Activated CD4-positive, alpha-beta T cell treated with anti-CD3 and anti-CD28 coated beads, Interleukin-2, amount 10 ng/mL, durations not matched to agents 7 days and 5 days (primary cell): ENCODE measurements at places on chromosomes 5 and 9. TPM values are rescaled to one million over a fixed set of nuclear protein-coding genes. Genes with fewer than 3 reads are reported as not detected.

DNA sequence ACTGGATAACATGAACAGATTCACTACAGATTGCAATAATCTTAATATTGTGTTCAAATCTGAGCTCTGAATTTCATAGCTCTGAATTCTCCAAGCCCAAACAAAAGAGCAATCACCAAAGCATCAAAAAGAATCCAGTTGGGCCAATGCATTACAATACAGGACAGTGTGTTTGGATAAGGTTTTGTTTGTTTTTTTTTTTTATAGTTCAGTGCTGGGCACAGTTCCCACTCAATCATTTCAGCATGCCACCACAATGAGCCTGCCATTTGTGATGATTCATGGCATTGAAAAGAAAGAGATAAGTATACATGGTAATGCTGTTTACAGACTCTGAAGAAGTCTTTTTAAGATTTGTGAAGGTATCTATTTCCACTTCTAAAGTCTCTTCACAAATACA, 1.7 kb upstream of the HTR1A start:
- DNase-seq, result no peak

GRCh38 chr5:148085977-148086705, 22.4 kb downstream of the SPINK5 start:
- no peak for DNase-seq

- no peak for DNase-seq
Observed at GRCh38 chr5:6488021-6488420, 39.4 kb downstream of the UBE2QL1 start.

DNA sequence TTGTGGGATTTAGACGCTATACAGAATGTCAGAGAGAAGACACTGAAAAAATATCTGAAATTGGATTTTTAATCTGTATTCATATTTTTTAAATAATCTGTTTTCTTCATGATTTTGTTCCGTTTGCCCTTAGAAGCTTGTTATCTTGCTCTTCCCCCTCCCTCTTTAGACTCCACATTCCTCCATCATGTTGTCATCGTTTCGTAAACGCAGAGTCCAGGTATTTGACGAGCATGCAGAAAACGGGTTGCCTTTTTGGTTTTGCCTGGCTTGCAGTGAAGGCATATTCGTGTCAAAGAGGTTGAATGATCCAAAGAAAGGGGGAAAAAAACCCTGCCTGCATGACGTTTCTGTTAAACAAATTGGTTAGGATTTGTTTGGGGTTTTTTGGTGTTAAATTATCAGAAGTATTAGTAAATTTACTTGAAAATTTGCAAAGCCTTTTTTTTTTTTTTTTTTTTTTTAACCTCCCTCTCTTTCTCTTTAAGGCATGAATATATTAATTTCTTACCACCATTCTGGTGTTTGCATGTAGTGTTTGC, 2.9 kb downstream of the SPTAN1 start:
- DNase-seq, result no peak

DNA sequence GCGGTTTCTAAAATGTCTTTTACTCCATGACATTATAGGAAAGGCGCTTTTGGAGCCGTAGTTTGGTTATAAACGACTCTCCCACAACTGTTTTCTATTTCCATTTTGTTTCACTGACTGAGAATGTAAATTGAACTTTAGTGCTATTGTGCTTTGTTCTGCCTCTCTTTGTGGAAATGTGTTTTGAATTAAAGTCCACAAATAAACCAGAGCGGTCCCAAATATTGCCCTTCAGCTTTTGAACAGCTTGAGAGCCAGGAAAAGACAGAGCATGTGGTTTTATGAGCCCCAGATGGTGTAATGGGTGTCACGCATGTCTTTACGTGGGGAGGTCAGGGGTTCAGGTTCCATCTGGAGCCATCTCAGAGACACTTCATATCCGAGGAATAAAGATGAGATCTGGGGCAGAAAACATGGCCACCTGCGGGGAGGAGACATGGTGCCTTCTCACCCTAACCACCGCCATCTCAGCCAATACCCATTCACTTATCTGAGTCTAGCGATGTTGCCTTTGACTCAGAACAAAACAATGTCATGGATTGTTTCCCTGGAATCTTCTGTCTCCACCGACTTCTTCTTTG, 42.5 kb upstream of the ROR2 start:
- no peak for DNase-seq

DNA sequence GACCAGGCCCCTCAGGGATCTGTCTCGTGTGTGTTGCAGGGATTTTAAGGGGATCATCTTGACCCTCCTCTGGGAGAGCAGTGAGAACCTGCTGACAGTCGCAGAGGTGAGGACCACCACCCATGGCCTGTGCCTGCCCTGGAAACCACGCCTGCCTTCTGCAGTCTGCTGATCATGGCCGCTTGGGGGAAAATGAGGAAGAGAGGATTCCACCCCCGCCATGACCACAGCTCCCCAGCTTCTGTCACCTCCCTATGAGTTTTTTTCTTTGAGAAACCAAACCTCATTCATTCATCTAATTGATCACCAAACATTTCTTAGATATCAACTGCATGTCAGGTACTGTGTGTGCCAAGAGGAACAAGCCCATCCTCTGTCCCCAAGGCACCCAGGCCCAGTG, 46.3 kb upstream of the TDRD7 start:
- DNase-seq, result no peak

- DNase-seq, result no peak
Observed at GRCh38 chr5:74280306-74280705, 360.2 kb downstream of the ENC1 start.

DNA sequence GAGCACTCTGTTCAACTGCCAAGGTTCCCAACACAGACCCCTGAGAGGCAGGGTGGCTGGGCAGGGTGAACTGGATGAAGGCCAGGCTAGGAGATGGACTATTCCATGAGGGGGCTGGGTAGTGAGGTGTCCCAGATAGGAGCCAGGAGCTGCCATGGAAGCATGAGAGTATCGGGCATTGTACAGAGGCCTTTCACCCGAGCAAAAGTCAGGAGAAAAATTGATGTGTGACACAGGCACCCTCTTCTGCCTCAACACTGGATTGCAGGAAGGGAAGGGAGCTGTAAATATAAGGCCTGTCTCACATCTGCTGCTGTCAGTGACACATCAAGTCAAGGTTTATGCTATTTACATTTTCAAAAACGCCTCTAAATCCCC, 74.6 kb downstream of the UBAP1 start:
- DNase-seq, result no peak

DNA sequence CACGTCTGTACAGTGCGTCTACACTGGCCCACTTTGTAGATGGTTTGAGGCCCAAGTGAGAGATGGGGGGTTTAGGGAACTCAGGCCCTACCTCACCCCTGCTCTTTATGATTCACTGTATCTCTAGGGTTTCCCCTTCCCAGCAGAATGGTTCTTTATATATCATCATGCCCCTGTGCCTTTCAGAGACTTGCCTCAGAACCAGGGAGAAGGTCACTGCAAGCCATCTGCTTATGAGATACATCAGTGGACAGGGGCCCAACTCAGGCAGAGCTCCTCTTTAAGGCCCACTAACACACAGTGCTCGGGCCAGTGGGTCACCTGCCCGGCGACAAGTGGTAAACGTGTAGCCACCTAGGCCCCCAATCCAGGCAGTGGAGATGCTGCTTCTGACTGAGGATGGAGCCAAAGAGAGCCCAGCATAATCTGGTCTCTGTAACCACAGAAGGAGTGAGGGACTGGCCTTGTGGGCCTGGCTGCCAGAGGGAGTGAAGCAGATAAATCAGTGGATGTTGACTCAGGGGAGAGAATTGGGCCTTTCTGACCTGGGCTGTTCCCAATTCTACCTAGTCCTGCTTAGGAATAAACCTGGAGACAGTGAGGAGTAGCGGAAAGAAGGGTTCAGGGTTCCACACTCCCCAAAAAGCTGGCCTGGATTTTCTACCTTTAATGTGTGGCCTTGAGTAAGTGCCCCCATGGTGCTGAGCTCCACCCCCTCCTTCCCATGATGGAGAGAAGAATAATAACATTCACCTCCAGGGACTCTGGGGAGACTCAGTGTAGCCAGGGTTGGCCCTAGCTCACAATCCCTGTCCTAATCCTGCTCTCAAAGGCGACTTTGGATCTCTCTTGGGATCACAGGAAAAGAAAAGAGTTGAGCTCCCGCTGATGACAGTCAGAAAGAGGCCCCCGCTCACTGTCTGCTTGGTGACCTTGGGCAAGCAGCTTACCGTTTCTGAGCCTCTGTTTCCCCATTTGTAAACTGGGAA, 2.8 kb upstream of the DUSP1 start:
- DNase-seq, result no peak

DNA sequence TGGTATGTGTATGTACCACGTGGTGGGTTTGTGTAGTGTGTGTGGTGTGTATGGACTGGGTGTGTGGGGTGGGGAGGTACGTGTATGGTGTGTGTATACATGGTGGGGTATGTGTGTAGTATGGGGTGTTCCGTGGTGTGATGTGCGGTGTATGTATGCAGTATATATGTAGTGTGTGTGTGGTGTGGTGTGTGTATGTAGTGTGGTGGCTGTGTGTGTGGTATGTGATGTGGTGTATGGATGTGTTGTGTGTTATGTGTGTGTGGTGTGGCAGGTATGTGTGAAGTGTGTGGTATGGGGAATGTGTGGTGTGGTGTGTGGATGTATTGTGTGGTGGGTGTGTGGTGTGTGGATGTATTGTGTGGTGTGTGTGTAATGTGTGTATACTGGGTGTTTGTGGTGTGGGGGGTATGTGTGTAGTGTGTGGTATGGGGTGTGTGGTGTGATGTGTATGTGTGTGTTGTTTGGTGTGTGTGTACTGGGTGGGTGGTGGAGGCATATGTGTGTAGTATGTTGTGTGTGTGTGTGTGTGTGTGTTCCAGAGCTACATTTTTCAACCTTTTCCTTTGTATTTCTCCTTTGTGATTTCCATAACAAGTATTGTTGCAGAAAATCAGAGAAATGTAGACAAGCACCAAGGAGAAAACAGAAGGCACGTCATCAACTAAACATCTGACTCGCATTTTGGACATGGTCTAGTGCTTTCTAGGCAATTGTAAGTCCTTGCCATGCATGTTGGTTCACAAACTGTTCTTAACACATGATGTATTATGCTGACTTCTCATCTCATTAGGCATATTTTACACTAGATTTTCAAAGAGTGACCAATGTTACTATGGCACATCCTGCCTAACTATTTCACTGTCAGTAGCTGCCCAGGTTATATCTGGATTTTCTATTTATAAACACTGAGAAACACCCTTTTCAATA, 13.2 kb downstream of the SEMA4D start:
- DNase-seq, result no peak

CER1 gene
- not detected for total RNA-seq

CDH6 gene
- not detected for total RNA-seq

SHB gene
- not detected for total RNA-seq

MAP3K1 gene
- total RNA-seq, result 59.9 TPM

SPINK4 gene
- not detected for total RNA-seq

ANKRD20A1 gene
- total RNA-seq, result 0.64 TPM

TYRP1 gene
- not detected for total RNA-seq

MAMDC2 gene
- not detected for total RNA-seq

IL33 gene
- total RNA-seq, result not detected
